ENCODE measurements at places on chromosomes 4 and X.
A peak's percentile ranks its signal among the peaks of the same experiment; 100 is the strongest.

DNA sequence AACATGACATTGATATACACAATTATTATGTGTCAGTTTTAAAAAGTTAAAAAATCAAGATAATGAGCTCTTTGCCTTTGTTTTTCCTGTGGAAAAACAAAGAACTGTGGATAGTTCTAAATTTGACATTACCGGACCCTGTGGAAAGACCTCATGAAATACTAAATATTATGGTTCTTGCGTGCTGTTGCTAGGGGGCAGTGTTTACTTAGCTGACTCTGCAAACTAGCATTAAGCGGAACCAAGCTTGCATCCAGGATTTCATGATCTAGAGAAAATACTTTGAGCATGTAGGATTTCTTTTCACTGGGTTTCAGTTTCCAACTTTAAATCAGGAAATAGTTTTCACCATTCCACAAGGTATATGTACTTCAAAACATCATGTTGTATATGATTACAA, 33.6 kb downstream of the CLCN4 start:
- no peak for DNase-seq

GRCh38 chrX:65609237-65609636, 58.2 kb upstream of the MSN start:
- no peak for DNase-seq

GRCh38 chr4:68375667-68376559, 26.0 kb upstream of the YTHDC1 start:
- peak; percentile 26 for DNase-seq

GRCh38 chrX:39322496-39322895, 521.2 kb downstream of the MID1IP1 start:
- no peak for DNase-seq

DNA sequence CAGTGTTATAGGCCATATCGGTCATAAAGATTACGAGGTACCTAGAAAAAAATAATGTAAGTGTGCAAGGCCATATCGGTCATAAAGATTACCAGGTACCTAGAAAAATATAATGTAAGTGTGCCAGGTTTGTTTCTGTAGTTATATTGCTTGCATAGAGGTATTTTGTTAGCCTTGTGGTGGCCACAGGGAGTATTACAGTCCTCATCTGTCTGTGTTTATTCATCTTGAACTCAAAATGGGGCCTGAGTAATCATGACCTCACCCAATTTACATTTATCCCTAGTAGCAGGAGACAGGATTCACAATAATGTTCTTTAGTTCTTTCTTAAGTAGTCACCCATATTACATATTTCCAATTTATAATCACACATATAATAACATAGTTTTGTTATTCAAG, 459.7 kb downstream of the MID1IP1 start:
- DNase-seq = no peak

- no peak for DNase-seq
Measured at GRCh38 chrX:123172869-123173268, 11.2 kb upstream of the GRIA3 start.

DNA sequence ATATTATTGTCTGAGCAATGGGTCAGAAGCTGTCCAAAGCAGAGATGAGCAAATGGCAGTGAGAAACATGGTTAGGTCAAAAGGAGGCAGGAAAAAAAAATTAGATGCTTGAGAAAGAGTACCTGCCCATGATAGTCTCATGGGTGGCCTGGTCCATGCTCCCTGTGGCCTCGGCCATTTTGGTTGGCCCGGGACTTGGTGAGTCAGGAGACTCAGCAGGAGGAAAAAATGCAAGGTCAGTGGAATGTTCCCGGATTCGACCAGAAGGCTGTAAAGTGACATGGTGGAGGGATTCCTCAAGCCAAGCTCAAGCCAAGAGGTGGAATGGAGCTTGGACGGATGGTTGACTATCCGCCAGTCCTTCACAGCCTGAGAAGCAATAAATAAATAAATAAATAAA, 236.7 kb downstream of the ASMT start:
- DNase-seq = no peak

DNA sequence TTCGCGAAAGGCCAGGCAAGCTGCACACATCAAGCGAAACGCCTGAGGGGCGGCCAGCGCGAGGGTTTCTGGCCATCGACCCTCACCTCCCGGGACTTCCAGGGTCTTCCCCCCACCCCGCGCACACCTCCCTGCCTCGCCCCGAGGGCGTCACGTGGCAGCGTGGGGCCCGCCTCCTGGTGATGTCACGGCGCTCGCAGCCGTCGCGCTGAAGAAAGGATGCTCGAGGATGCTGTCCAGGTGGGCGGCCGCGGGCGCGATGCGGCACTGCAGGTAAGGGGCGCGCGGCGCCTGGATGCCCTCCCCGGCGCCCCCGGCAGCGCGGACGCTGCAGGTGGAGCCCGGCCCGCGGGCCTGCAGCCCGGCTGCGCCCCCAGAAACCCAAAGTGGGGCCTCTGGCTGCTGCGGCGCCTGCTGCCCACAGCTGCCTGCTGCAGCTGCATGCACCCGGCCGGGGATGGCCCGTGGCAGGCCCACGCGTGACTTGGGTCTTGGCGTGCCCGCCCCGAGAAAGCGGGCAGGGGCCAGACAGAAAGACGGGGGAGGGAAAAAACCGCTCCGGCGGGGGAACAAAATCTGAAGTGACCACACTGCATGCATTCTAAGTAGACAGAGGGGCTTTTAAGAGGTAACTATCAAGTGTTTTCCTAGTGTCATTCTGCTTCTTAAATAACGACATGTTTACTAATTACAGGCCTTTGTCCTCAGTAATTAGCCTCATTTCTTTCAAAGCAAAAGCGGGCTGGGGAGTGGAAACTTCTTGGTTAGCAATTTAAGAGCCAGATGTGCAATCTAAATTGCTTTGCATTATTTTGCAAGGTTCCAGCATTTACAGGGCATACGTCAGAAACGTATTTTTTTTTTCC, 1.7 kb downstream of the CLCN4 start:
- no peak for DNase-seq

- no peak for DNase-seq
Measured at GRCh38 chrX:129706400-129707072, 32.2 kb upstream of the XPNPEP2 start.

Measured in GM12891 (cell line).